GM13976 (cell line): ENCODE measurements at places on chromosomes 1 and 21.
A peak's percentile ranks its signal among the peaks of the same experiment; 100 is the strongest.

DNA sequence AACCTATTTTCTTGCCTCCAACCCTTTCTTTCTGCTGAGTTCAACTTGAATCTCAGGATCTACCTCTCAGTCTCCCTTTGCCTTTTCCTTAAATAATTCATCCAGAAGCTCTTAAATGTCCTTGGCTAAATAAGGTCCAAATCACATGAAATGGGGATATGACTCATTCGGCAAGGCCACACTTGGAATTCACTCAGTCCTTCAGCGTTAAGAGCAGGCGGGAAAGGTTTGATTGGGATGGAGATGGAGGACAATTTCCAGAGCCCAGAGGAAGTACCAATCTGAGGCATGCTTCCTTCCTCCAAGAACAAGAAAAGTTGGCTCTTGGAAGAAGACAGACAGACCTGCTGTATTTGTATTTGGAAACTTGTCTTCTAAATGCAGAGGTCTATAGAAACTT is 128.5 kb downstream of the PROX1 start:
- DNase-seq = no peak

DNA sequence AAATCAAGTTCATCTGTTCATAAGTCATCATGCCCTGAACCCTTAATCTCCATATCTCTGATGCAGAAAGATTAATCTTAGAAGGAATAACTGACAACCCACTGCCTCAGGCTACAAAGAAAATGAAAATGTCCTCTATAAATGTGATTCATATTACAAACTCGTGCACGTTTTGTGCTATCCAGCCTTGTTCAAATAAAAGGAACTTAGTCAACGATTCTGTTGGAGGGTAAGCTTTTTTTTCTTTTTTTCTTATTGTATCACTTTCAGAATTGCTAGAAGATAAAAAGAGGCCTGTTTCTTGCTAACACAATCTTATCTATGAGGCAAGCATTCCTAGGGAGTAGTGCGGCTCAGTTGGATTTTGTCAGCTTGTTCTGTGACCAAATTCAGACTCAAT is 228.4 kb downstream of the TM2D1 start:
- DNase-seq = no peak

- peak; percentile 60 for DNase-seq
Measured at GRCh38 chr1:2468540-2468939, 7.5 kb upstream of the PLCH2 start.

DNA sequence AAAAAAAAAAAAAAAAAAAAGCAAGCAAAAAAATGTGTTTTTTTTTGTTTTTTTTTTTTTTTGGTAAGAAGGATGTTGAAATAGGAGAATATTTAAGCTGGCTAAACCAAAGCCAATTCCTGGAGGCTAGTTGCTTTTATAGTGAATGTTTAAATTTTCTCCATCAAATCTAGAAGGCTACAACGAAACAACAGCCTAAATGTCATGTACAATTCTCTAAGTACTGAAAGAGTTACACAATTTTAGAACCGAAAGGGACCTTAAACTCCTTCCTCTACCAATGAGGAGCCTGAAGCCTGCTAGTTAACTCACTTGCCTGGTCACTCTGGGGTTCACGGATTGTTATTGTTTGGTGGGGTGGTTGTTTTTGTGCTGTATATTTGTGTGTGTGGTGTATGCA is 3.5 kb downstream of the WLS start:
- no peak for DNase-seq

DNA sequence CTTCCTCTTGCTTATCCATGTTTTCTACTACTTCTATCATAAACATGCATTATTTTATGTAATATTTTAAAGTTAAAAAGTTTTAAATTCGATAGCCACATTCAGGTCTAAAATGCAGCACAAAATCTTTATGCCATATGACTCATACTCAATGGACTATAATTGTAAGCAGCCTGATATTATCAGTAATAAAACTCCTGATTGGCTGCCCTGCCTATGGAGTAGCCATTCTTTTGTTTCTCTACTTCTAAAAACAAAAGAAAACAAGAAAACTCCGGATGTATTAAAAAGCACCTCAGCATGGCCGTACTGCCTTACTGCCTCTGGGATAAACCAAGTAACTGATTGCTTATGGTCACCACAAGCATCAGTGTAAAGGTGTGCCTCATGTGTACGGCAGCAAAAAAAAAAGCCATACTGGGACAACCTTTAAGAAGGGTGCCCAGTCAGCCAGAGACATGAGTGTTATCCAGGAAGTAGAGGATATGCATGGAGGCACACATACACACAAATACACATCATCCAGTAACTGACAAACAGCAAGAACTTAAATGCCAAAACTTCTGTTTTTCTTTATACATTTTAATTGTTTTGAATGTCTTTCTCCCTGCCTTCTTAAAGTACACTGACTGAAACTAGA is 9.2 kb downstream of the SLC35D1 start:
- no peak for DNase-seq

DNA sequence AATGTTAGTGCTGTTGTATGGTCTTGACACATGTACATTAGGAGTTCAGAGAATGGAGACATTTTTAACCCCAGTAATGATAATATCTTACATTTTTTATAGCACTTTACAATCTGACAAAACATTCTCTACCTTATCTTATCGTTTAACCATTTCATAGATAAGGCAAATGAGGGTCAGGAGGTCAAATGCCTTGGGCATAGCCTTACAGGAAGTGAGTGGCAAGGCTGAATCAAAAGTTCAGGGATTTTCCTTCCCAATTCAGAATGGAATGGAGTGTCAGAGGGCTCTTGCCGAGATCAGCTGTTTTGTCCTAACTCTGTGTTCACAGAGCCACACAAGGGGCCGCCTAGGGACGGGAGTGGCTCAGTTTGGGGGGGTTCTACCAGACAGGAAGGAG is 57.6 kb upstream of the AK4 start:
- DNase-seq = no peak

DNA sequence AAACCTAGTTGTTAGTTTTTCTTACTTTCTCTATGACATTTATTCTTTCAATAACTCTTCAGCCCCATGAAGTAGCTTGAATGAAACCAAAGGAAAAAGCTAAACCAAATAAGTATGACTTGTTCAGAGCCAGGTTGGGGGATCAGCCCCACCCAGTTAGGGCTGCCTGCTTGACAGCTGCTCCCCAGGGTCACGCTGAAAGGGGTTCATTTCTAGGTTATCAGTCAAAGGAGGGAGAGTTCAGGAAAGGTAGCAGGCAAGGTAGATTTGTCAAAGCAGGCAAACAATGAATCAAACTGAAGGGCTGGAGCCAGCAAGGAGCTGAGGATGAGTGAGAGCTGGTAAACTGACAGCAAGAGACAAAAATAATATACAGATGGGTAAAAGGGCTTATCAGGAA is 3.1 kb upstream of the S100A11 start:
- no peak for DNase-seq

- DNase-seq = peak; percentile 22
Measured at GRCh38 chr1:94463765-94464330, 45.7 kb downstream of the ABCD3 start.

GRCh38 chr21:41684381-41685245 is 82.2 kb downstream of the RIPK4 start:
- no peak for DNase-seq

GRCh38 chr1:227996187-227996950 is 10.4 kb upstream of the WNT3A start:
- DNase-seq = no peak

DNA sequence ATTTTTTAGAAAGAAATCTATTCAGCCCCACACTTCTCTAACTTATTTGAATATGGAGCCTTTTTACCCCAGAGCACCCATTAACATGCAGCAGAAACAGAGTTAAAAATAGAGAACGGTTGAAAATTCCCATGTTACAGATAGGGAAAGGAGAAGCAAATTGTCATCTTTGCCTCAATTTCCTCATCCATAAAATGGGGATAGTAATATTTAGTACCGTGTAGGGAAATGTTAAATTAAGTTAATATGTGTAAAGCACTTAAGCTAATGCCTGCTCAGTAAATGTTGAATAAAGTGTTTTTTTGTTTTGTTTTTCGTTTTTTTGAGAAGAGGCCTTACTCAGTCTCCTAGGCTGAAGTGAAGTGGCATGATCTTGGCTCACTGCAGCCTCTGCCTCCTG is 50.3 kb downstream of the NAV1 start:
- DNase-seq = no peak

DNA sequence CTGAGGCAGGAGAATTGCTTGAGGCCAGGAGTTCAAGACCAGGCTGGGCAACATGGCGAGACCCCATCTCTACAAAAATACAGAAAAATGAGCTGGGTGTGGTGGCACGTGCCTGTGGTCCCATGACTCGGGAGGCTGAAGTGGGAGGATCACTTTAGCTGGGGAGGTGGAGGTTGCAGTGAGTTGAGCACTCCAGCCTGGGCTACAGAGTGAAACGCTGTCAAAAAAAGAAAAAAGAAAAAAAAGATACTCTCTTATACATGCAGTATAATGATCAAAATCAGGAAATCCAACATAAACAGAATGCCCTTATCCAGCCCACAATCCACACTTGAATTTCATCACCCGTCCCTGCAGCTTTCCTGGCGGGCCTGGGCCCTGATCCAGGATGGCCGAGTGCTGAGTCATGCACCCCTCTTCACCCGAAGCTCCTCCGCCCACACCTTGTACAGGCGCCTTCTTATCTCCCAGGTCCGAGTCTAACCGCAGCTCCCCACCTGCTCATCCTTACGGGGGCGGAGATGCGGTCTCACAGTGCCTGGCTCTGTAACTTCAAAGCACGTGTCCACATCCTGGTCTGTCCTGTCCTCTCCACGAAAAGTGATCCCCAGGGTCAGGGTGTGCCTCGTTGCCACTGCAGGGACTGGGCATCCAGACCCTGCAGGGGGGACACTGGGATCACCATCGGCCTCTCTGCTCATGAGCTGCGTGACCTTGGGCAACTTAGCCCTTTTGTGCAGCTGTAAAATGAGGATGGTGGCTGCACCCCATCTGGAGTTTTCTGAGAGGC is 120.2 kb upstream of the SLC45A1 start:
- DNase-seq = no peak

DNA sequence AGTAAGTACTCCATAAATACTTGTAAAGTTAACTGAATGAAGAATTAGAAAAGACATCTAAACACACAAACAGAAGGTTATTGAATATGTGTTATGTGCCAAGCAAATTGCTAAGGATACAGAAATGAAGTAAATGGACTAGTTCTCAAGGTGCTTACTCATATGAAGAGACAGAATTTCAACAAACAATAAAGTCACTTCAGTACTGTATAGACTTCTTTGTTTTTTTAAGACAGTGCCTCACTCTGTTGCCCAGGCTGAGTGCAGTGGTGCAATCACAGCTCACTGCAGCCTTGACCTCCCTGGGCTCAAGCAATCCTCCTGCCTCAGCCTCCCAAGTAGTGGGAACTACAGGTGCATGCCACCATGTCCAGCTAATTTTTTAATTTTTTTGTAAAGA is 57.3 kb downstream of the SERBP1 start:
- DNase-seq = no peak

GRCh38 chr1:115215703-115216521 is 122.1 kb downstream of the NGF start:
- no peak for DNase-seq

DNA sequence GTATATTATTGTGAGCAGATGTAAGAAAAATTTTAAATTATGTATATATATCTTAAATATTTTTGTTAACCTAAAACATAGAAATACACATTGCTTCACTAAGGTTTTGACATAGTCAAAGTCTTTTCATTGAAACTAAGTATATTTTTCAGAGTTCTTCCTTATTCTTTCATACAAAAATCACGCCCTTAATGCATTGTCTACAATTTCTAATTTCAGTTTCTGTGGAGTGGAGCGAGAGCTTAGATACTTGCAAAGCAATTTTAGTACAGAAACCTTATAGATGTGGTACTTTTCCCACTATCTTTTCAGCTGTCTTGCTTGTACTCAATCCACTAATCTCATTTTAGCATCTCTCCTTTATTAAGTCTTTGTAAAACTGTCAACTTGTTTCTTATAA is 63.2 kb downstream of the CD58 start:
- DNase-seq = no peak

- DNase-seq = no peak
Measured at GRCh38 chr1:181205901-181206300, 117.4 kb downstream of the IER5 start.

DNA sequence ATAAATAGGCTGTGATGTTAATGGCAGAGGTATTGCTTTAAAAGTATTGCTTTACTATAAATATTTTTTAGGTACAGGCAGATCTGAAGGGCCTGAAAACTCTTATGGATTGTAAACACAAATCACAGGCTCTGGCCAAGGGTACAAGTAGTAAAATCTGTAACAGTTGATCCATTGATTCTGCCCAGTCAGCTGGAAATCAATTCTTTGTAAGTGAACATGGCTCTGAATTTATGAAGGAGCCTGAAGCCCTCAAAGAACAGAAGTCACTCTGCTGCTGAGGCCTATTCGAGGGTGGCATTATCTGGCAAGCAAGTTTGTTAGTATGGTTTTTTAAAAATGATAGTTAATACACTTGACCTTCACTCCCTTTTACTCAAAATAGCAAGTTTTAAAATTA is 834.0 kb upstream of the TMPRSS15 start:
- no peak for DNase-seq

DNA sequence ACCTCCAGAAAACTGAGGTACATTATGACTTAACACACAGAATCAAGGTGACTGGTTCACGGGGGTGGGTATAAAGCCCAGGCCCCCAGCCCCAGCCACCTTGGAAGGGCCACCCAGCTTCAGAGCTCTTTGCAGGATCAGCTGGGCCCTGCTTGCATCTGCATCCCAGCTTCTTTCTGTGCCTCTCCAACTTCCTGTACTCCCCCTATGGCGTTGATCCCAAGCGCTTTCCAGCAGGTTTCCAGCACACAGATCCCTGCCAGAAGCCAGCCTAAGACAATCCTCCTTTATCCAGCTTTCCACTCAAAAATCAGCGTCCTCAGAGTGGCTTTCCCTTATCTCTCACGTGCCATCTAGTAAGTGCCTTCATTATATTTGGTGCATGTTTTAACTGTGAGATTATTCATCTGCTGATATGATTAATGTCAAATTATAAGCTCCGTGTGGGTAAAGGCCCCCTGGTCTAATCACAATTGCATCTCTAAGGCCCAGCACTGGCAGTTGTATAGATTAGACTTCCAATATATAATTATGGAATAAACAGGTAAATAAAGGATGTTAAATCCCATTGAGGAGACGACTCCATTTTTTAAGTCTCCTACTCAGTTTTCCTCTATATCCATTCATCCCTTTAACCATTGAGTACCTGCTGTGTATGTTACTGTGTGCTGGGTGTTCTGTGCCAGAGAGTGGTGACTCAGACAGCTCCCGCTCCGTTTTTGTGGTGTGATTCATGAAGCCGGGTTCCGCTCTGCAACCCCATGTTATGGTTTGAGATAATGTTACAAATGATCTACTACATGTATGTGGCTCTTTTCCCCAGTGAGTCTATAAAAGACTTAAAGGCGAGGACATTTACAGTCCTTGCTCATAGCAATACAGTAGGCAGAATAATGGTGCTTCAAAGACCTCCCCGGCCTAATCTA is 387.6 kb downstream of the PCP4 start:
- no peak for DNase-seq
